Activated CD4-positive, alpha-beta T cell treated with anti-CD3 and anti-CD28 coated beads, Interleukin-2, amount 50 U/mL, for 24 hours (primary cell): ENCODE measurements at places on chromosomes 3 and 15.

GRCh38 chr15:47461652-47462141 is 255.6 kb upstream of the SEMA6D start:
- no peak for DNase-seq

GRCh38 chr3:189229196-189229828 is 57.5 kb downstream of the TPRG1 start:
- no peak for DNase-seq

DNA sequence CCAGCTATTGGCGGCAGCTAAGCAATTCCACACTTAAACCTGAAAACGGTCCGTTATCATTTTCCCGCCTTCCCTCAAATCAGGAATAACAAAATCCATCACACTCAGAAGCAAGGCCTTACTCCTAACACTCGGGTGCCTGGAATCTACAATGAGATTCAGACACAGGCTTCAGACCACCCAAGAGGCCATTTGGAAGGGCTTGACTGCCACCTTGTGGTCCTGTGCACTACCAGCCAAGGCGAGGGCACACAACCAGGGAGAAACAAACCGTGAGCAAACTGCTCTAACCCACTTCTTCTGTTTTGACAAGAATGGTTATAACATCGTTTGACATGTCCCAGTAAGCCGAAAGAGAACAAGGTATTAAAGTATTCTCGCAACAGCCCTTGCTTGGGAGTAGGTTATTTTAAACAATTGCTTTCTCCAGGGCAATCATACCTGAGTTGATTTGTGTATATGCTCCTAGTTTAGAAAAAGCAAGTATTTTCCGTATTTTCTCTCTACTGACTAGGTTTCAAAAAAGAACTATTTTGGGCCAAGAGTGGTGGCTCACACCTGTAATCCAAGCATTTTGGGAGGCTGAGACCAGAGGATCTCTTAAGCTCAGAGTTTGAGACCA is 40.1 kb upstream of the TAFA4 start:
- DNase-seq: no peak

DNA sequence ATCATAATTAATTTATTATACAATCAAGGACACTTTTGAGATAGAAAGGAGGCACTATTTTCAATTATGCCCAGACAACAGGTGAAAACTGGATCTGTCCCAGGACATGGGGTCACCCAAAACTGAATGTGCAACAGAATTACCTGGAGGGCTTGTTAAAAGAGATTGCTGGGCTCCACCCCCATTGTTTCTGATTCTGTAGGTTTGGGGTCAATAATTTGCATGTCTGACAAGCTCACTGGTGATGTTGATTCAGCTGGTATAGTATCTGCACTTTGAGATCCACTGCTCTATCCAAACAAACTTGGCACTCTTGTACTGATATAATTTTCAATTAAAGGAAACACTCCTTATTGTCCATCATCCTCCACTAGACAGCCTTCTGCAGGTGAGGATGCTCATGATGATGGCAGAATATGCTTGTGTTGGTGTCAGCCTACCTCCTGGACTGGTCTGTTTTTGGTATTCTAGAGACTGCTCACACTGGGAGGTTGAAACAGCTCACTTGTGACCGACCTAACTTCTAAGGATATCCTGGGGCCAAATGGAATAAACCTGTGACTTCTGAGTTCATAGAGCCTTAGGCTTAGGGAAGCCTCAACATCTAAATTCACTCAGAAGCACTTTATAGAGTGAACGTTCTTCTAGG is 2.2 kb downstream of the P2RY14 start:
- no peak for DNase-seq

- DNase-seq: no peak
Measured at GRCh38 chr3:101512396-101512645, 691 bp downstream of the SENP7 start.

DNA sequence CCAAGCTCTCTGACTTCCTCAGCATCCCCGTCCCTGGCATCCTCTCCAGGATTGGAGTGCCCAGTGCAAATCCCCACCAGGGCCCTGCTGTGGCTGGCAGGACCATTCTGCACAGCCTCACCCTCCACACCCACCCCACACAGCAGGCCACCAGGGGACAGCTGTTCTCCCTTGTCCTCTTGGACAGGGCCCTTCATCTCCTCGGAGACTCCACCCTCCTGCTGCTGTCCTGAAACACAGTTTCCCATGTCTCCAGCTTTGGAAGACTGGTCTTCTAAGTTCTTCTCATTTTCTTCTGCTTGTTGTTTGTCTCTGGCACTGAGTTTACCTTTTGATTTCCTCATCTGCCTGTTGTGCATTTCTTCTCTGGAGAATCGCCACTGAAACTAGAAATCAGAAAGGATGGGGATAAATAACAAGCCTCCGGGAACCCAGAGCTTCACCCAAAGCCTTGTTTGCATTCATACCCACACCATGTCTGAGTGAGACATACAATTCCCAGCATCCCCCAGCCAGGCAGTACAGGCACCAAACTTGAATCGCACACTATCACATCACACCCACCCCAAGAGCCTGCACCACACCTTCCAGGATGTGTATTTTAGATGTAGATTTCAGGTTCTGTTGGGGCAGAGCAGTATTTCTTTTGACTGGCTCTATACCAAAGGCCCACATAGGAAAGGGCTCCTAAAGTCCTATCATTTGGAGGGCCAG is 52.0 kb downstream of the OXNAD1 start:
- no peak for DNase-seq

- DNase-seq: no peak
Measured at GRCh38 chr3:146250449-146251382, at the start of gene PLSCR4. Gene PLSCR4 (minus strand): TSS chr3:146251105. CDS start chr3:146222071, 29,034 bp downstream.

GRCh38 chr3:9308298-9308990 is 54.4 kb upstream of the THUMPD3 start:
- no peak for DNase-seq

- no peak for DNase-seq
Measured at GRCh38 chr15:64611085-64611725, 150.8 kb downstream of the ZNF609 start.

- DNase-seq: no peak
Measured at GRCh38 chr3:191774485-191774884, 313.5 kb downstream of the PYDC2 start.

- no peak for DNase-seq
Measured at GRCh38 chr15:51736069-51736468, 1.4 kb downstream of the LYSMD2 start.

DNA sequence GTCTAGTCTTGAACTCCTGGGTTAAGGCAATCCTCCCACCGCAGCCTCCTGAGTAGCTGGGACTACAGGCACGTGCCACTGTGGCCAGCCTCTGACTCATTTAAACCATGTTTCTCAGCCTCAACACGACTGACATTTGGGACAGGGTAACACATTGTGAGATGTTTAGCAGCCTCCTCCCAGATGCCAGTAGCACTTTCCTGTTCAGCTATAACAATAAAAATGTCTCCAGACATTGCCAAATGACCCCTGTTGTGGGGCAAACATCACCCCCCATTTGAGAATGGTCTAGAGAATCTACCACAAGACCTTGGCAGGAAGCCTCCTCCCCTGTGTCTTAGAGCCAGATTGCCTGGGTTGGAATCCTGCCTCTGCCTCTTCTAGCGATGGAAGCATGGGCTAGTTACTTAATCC is 8.4 kb downstream of the TMEM40 start:
- DNase-seq: peak; percentile 7

- DNase-seq: no peak
Measured at GRCh38 chr3:13858768-13859520, 20.9 kb downstream of the WNT7A start.

DNA sequence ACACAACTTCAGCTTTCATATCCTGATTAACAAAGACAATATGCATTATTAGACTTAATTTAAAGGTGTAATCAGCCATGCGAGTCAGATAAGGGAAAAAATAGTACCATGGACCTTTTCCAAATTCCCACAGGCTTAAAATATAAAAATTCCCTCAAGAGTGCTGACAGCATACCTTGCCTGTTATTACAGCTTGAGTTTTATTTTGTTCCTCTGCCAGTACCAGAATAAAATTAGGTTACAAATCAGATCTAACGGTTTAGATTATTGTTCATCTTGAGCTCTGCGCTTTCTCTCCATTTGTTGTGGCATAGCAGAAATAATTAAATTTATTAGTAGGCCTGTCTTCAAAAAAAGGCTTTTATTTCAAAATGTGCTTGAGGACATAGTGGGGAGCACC is 250.3 kb downstream of the PTPRG start:
- DNase-seq: no peak
